Kasumi-1 (cell line): ENCODE measurements at places on chromosomes 3 and 15.

DNA sequence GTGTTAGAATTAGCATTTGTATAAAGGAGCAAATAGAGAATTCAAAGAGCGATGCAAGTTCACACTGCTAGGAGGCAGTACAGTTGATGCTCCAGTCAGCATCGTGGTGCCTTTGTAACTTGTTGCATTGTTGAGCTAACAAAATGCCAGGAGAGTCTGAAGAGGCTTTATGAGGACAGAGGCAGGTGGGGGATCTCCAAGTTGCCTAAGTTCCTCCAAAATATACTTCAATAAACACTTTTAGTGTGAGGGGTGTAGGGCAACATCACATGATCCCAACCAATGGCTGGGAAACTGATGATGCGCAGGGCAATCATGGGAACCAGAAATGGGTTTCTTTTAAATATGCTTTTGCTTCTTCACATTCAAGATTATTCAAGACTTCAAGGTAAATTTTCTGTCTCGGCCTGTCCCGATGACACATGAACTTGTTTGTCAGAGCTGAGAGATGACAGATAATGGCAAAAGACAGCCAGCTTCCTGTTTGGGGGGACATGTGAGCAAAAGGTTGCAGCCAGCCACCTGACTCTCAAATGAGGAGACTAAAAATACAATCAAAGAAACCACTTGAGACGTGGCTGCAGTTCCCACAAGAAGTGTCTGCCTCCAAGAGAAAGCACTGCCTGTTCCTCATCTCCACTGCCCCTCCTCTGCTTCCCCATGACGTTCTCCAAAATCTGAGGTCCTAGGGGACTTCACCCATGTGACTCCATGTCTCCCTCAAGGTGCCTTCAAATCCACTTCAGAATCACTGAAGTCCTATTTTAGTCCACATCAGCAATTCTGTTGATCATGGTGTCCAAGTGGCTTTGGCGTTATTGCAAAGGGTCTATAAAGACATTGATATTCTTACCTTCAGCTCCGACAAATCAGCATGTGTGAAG lies 39.3 kb downstream of the KLHL6 start:
- DNase-seq: peak; percentile 24

DNA sequence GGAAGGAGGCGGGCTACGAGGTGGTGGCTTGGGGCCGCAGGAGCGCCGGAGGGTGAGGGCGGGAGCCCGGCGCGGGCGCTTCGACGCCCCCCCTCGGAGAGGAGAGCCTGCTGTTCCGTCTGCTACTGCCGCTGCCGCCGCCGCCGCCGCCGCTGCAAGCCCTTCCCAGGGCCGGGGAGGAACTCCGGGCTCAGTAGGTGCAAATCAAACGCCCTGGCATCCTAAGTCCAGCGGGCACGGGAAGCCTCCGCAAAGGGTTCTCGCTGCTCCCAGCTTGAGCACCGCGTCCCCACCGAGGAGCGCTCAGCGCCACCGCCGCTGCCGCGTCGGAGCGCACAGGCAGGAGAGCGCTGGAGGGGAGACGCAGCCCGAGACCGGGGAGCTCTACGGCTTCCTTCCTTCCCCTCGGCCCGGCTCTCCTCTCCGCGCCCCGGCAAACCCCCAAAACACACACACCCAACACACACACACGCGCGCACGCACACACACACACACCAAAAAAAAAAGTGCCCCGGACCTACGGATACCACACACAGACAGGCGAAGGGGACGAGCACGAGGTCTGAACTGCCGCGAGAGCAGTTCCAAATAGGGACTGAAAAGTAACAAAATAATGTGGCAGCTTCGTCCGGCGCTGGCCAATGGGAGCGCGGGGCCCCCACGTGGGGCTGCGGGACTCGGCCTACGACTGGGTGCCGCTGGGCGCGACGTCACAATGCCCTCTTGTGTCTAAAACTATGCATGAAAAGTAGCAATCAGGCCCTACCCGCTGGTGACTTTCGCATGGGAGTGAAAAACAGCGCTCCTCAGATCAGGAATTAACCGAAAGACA lies at the start of gene TLE3:
Gene TLE3, minus strand, starts transcription at position 597 of the 832 bp plus-strand sequence. CDS start 1,119 bp downstream, outside the sequence.
- DNase-seq: peak; percentile 98

DNA sequence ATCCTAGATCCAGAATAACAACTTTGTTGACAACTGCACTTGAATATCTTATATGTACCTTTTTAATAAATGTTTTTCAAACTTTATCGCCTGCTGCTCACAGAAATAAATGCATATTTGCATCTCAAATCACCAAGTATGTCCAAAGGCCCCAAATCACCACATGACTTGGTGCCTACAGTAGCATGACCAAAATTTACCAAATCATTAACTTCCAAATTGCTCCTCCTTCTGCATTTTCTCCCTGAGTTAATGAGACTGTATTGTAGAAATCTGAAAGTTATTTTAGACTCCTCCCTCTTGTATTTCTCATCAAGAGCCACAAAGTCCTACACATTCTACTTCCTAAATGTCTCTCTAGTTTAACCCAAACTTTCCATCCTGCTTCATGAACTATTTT lies 635.5 kb upstream of the NAALADL2 start:
- no peak for DNase-seq

DNA sequence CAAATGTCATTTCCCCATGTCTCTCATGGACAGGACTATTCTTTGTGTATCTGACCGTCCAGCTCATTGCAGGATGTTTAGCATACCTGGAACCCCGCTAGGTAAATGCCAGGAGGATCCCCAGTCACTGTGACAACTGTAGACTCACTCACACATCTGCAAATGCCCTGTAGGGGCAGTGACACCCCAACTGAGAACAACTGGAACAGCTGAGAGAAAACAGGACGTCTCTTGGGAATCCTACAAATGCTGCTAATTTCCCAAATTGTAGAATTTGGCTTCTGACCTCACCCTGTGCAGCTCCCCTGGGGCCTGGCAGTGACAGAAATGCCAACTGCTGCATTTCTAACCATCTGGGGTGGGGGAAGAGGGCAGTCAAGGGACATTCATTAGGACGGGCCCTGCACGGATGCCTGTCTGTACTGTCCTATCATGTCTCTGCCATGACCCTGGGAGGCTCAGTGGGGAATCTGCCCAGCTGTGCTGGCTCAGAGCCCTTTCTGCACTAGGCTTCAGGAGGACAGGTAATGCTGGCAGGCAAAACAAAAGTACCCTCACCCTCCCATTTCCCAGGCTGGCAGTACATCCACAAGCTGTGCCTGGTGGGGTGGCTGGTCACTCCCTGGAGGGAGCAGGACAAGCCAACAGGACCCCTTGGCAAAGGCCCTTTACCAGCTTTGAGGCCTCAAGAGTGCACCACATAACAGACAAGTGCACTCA lies 30.4 kb downstream of the RAB6B start:
- DNase-seq: peak; percentile 8

GRCh38 chr3:156174229-156174847 lies 54.0 kb downstream of the KCNAB1 start:
- DNase-seq: peak; percentile 46

DNA sequence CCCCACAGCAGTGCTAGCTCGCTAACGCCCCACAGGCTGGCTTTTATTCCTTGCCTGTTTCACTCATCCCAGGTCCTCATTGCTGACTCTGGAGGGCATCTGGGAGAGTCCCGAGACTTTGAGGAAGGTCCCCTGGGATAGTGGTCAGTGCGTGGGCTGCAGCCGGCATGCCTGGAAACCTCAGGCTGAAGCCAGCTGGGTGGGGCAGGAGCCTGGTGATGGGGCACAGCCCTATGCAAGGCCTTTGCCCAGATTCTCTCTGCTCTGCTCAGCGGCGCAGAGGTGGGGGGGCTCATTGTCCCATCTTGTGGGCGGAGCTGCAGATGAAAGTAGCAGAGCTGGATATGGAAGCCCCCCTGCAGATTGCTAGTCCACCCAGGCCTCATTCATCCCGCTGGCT lies 55.7 kb upstream of the SMAD6 start:
- no peak for DNase-seq

DNA sequence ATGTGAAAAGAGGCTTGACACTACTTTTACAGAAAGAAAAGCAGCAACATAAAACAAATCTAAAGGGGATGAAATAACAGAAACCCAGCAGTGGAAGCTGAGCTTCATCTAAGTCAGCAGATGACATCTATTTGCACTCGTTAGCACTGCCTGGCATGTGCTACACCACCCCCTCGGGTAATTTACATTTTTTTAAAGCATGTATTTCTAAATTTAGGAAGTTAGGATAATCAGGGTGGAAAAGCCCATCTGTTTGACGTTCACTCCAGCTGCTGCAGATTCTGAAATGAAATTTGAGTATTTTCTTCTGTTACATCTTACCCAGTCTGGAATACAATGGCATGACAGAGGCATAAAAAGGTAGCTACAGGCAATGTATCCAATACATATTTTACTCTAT lies 20.7 kb downstream of the IGSF11 start:
- DNase-seq: no peak

GRCh38 chr3:123799544-123800361 lies 84.4 kb downstream of the MYLK start:
- DNase-seq: no peak

- peak; percentile 51 for DNase-seq
These were observed 11.5 kb downstream of the CCDC80 start for GRCh38 chr3:112629425-112629824.

- no peak for DNase-seq
These were observed 7.8 kb downstream of the MAP2K1 start for GRCh38 chr15:66394472-66394871.

GRCh38 chr15:35737441-35737840 lies 191.5 kb upstream of the DPH6 start:
- no peak for DNase-seq

DNA sequence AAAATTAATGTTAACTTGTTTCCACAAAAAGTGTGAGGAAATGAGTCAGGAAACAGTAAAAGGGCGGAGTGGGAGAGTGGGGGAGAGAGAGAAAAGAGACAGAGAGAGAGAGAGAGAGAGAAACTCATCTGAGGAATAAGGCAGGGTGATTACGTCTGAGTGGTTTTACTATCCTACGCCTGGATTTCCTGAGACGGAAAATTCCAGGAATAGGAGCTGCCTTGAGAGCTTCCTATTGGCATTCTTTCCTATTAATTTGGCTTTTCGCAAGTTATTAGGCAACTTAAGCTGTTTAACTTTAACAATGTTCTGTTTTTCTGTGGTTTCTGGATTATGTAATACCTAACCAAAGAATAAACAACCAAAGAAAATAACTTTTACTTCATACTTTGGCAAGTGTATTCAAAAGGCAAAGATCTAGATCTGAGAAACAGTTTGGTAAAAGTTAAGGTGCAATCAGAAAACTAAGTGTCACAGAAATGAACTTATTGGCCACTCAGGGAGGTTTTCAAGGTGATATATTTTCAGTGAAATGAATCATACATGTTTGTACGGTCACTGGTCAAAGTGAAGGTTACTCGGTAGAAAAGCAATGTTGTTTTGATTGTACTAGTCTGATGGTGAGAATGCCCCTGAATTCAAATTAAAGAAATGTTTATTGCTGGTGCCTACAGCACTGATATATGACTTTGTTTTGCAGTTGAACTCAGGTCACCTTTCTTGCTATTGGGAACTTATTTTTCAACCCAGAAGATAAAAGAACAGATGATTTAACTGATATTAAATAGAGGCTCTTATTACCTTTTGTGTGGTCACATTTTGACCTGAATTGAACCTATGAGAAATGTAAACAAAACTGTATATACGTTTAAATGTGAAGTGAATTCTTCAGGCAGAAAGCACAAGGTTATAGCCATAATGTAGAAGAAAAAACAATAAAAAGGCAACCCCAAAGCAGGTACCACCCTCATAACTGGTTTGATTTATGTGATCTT lies 39.9 kb upstream of the TNFSF10 start:
- no peak for DNase-seq

DNA sequence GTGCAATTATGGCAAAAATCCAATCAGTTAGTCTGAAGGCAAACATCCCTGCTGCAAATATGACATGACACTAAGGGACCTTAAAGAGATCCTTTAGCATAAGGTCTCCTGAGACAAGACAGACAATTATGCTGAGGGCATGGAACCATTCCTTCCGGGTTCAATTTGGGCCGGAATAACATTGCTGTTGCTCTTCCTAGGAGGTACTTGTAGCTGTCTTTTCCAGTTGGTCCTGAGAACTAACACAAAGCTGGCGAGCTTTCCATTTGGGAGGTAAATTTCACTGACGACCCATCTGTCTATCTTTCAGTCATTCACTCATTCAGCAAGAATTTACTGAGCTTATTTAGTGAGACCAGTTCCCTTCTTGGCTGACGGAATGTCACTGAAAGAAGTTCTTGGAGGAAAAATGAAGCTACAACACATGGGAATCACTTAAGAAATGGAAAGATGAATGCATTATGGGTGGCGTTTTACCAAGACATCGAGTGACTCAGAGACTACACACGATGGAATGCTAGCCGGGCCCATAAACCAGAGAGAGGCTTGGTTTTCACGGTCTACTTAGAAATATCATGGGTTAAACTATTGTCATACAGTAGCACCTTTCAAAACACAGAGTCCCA lies 215.5 kb downstream of the PDZRN3 start:
- DNase-seq: no peak
